ENCODE measurements at places on chromosomes 5 and 9. TPM values are rescaled to one million over a fixed set of nuclear protein-coding genes. Genes with fewer than 3 reads are reported as not detected.

DNA sequence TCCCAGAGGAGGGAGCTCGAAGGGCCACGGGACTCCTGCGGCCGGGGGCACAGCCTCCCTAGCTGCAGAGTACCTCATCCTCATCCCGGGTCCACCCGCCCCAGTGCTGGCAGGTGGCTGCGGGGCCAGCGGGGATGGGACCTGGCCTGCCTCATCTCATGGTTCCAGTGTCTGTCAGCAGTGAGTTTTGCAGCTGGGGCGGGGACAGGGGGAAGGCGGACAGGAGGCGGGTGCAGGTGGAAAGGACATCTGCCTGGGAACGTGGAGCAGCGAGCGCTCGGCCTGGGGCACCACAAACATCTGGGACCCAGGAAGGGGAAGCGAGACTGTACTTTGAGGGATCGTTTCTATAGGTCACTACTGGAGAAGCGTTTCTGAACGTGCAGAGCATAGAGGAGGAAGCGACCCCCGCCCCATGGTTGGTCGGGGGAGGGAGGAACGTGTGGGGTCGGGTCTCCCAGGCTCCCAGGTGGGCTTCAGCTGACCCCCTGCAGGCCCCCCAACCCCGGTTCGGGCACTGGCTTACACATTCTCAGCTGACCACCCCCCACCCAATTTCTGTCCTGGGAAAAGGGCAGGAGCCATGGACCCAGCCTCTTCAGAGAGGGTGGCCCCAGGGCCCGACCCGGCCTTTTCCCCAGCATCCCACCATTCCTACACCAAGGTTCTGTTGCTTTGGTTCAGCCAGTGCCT is 56.5 kb upstream of the NOTCH1 start:
- no peak for DNase-seq

GRCh38 chr9:126347911-126348760 is 21.5 kb downstream of the MVB12B start:
- no peak for DNase-seq

- DNase-seq: no peak
Measured at GRCh38 chr9:34988218-34989002, 1.1 kb upstream of the DNAJB5 start.

DNA sequence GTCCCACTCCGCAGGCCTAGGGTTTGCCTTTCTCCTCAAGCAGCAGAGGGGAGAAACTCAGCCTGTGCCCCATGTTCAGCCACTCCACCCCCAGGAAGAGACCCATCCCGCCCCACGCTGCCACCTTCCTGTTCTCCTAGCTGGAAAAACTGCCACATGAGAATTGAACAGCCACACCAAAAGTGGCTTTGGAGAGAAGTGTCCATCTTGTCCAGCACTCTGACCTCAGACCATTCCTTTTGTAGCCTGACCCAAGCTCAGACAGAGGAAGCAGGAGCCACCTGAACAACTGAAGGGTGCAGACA is 8.3 kb upstream of the SLC25A48 start:
- no peak for DNase-seq

DNA sequence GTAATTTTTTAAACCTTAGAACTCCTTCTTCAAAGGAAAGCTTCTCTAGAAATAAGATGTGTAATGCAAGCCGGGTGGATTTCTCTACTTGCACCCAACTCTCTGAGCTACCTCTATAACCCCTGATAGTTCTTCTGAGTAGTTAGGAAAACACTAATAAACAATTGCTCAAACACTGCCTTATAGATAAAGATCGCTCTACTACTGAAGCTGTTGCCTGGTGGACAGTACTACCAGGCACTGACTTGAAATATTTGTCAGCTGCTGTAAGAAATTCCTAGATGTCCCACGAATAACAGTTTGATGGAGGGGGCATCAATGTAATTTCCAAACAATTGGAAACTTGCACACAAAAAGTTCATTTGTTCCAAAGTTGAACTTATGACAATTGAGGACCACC is 42.0 kb downstream of the NR3C1 start:
- DNase-seq: no peak

DNA sequence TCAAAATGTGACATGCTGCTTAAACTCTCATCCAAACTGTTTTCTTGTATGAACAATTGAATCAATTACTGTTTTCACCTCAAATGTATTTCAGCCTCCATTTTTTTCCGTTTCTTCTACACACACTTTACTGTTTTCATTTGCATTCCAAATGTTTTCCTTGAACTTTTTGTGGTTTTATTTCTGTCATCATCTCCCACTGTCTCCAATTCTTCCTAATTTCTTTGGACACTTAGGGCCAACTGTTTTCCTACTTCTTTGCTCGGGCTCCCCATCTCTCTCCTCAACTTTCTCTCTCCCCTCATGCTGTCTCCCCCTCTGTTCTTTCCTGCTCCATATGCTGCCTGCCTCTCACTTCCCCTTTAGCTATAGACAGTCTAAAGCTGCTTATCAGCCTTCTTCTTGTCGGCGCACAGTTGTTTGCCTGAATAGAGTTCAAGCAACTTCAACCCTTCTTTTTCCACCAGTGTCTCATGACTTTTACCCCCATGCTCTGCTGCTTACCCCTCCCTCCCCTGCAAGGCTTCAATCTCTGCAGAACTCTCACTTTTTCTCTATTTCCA is 443.4 kb downstream of the DTWD2 start:
- no peak for DNase-seq

GRCh38 chr9:106761493-106761892 is 101.5 kb upstream of the ZNF462 start:
- DNase-seq: no peak

- no peak for DNase-seq
Measured at GRCh38 chr9:72843520-72844439, 109.1 kb downstream of the ALDH1A1 start.

GRCh38 chr9:79917421-79917820 is 345.7 kb downstream of the TLE4 start:
- no peak for DNase-seq

DNA sequence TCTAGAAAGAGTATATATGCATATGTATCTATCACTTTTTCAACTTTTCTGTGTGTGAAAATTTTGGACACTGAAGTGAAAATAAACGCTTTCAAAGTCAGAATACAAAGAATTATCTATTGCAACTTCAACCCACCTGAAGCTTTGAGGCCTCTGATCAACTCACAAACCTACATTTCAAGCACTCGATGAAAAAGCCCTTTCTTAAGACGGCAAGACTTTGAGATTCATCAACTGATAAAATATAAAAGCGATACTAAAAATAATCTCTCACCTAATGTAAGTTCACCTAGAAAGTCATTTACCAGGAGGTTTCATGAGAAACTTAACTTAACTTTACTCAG is 1.2 kb downstream of the GOLPH3 start:
- no peak for DNase-seq

- DNase-seq: peak; percentile 35
Measured at GRCh38 chr5:172533399-172534228, 79.3 kb upstream of the SH3PXD2B start.

The ATOSB gene
- total RNA-seq: 22.1 TPM

- no peak for DNase-seq
Measured at GRCh38 chr5:153655201-153655510, 164.7 kb downstream of the GRIA1 start.

The ADAMTS12 gene
- total RNA-seq: 13.0 TPM

DNA sequence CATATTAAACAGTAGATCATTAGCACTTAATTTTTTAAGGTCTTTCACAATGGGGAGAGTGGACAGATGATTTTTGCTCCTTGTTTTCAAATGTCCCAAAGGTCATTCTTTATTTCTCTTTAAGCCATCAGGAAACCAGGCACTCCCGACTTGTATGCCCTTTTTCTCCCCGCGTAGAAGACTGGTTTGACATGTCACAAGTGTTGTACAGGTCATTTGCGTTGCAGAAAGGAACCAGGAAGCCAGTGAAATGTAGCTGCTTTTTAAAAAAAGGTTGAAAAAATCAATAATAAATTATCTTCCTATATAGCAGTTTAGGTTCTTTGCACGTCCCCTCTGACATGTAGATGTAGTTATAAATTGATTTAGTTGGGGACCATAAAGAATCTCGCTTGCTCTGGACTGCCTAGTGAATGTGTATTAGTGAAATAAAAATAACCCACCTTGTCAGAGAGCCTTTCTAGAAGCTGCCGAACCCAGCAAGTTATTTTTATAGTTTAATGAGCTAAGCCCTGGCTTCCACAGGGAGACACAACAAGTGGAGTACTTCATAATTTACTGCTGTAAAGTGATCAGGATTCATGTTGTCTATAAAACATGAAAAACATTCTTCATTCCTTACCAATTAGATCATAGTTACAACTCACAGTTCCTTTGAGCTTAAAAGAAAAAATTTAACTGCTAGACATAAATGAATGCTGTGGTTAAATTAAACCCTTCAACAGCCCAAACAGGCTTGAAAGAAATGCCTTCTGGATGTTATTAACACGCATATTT is 404.6 kb downstream of the CSNK1G3 start:
- DNase-seq: peak; percentile 30

DNA sequence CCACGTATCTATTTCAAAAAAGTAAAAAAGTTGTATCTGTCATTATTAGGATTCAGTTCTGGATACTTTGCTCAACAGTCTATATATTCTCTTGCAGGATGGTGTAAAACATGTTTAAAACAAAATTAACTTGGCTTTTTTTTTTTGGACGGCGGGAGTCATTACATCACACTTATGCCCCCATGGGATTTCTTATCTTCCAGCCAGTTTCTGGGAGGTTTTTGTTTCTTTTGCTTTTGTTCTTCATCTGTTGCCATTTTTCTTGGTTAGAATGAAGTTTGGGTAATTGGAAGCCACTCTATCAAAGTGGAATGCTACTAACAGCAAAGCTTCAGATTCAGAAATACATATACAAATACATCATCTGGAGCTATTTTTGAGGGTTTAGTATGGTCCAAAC is 1.8 kb upstream of the STARD4 start:
- DNase-seq: peak; percentile 75

GRCh38 chr5:108753331-108753730 is 5.6 kb downstream of the FER start:
- peak; percentile 56 for DNase-seq

- DNase-seq: no peak
Measured at GRCh38 chr5:28398185-28398584, 1359.8 kb upstream of the CDH9 start.

DNA sequence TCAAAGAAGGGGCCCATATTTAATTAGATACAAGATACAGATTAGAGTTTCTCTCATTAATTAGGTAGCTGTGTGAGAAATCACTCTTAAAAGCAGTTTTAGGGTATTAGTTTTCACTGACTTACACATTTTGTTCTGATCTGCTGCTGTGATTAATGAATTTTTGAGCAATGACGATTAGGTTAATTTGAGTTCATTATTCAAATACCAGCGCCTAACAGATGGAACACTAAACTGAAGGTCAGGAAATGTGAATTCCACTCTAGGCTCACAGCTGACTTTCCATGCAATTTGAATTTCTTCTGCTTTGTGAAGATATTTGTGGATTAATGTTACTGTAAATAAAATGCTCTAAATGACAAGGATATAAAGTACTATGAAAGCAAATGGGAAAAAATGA is 380.6 kb downstream of the ADGRV1 start:
- no peak for DNase-seq

DNA sequence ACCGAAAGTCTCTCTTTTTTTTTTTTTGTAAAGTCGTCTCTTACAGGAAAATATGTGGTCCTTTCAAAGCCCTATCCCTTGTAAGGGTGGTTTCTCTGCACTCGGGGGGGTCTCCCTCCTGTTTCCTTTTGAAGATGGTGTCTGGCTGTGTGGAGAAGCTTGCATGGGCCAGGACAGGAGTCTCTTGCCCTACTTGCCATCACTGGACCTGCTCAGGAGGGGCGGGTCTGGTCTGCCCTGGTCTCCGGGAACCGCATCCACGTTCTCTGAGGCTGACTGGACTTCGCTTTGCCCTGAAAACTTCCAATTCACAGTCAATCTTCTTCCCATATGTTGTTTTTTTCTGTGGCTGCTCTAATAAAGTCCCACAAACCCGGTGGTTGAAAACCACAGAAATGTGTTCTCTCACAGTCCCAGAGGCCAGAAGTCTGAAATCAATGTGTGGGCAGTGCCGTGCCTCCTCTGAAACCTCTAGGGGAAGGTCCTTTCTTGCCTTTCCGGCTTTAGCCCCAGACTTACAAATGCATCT is 92.9 kb upstream of the IER5L start:
- DNase-seq: peak; percentile 21

The ARL14EPL gene
- total RNA-seq: 0.18 TPM

DNA sequence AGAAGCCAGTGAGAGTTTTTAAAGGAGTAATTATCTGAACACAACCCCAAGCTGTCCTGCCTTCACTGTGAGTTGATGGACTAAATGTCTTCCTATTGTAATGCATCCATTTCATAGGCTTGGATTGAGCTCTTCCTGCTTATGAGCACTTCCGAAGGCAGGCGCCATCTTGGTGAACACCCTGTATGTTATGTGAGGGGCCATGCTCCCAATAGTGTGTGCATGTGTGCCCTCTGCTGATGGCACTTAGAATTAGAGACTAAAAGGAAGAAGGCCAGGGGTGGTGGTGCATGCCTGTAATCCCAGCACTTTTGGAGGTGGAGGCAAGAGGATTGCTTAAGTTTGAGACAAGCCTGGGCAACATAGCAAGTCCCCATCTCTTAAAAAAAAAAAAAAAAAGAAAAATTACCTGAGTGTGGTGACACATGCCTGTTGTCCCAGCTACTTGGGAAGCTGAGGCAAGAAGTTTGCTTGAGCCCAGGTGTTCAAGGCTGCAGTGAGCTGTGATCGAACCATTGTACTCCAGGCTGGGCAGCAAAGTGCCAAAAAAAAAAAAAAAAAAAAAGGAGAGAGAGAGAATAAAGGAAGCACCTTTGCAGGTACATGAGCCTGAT is 65.0 kb downstream of the C9orf152 start:
- no peak for DNase-seq

DNA sequence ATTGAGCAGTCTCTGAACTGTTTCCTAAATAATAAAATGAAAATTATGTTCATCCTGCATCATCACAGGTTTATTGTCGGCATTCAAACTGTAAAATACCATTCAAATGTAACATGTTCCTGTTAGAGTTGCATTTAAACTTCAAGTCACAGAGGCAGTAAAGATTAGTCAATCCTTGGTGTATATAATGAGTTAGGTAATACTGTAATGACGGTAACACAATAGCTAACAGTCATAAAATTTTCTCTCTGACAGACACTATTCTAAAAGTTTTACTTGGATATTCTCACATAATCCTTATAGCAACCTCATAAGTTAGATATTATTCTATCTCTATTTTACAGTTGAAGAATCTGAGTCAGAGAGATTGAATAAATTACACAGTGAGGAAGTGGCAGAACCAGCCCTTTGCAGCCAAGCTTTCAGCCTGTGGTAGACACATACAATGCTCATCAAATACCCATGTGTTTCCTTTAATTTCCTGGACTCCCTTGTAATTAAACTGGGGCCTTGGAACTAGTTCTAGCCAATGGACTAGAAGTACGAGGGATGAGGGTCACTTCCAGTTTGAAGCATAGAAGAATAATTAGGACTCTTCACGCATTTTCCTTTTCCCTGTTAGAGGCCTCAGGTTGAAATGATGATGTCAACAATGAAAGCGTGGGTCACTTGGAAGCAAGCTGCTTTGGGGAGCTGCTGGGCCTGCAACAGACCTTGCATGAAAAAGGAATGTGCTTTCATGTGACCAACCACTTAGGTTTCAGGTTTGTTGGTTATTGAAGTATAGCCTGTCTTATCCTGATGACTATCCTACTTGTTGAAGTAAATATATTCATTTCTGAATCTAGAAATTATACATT is 12.3 kb upstream of the CAST start:
- DNase-seq: no peak

All from fibroblast of the aortic adventitia (primary cell).